ENCODE measurements at places on chromosomes 7 and 10.

DNA sequence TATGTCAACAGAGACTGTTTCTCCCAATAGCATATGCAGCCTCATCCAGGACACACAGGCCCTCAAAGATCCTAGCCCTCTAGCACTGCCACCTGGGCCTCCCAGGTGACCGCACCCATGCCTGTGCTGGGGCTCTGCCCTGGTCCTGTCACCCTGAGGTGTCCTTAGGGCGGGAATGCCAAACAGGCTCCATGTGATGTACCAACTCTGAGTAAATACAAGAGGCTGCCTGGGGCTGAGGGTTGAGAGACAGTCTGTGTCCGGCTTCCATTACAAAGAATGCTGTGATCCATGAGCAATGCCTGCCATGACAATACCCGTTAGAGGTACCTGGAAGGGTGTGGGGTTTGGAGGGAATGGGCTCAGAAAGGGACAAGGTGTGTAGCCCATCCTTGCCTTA, 83.0 kb upstream of the KAT6B start:
- DNase-seq: no peak

DNA sequence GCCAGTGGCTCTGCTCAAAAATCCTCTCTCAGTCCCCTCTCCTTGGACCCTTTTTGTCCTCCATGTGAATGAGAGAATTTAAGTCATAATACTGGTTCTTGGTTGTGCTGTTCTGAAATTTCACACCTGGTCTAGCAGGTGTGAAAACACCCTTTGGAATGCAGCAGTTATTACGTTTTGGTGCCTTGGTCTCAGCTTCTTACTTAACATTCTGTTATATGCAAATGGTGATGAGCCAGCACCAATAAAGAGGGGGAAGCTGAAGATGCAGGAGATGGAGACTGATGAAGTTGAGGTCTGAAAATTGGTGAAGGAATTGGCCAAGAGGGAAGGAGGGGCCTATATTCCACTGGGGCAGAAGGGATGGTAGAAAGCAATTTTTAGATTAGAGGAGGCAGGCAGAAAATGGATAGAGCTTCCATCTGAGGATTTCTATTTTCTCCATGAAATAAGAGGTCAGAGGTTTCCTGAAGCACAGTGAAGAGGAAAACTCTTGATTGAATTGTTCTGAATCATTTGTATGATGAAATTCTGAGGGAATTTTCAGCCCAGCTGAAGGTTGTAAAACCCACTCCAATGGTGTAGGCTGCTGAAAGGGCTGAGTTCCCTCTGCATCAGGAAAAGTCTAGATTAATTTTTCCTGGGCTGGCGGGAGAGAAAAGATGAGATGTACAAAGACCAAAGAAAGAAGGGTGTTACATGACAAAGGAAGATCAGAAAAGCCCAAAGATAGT, 94.0 kb upstream of the FAM180A start:
- DNase-seq: no peak

DNA sequence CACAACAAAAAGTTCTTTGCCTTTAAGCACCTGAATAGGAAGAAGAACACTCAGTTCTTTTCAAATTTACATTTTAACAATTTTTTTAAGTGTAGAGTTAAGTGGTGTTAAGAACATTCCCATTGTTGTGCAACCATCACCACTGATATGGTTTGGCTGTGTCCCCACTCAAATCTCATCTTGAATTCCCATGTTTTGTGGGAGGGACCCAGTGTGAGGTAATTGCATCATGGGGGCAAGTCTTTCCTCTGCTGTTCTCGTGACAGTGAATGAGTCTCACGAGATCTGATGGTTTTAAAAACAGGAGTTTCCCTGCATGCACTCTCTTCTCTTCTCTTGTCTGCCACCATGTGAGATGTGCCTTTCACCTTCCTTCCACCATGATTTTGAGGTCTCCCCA, 155.7 kb downstream of the PLXNA4 start:
- no peak for DNase-seq

DNA sequence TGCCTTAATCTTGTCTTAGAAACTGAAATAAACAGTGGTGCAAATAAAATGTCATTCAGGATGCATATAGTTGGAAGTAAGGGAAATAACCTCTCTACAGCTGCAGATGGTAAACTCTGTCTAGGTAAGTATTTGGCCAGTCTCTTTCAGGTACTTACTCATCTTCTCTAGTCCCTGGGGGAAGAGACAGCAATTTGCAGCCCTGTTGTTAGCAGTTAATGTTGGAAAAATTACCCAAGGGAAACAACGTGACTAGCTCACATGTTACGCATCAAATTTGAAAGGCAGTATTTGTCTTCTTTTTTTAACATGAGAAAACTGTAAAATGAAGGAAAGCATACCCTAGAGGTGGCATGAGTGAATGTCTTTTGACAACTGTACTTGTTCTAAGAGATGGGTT, 3.2 kb upstream of the HUS1 start:
- DNase-seq: no peak

GRCh38 chr10:88890681-88891381, 10.8 kb downstream of the STAMBPL1 start:
- no peak for DNase-seq

GRCh38 chr10:21402606-21403083, 122.8 kb downstream of the SKIDA1 start:
- no peak for DNase-seq

- no peak for DNase-seq
Measured at GRCh38 chr7:151025924-151026671, 1.8 kb upstream of the ATG9B start.
